ENCODE measurements at places on chromosomes 5 and 9.

DNA sequence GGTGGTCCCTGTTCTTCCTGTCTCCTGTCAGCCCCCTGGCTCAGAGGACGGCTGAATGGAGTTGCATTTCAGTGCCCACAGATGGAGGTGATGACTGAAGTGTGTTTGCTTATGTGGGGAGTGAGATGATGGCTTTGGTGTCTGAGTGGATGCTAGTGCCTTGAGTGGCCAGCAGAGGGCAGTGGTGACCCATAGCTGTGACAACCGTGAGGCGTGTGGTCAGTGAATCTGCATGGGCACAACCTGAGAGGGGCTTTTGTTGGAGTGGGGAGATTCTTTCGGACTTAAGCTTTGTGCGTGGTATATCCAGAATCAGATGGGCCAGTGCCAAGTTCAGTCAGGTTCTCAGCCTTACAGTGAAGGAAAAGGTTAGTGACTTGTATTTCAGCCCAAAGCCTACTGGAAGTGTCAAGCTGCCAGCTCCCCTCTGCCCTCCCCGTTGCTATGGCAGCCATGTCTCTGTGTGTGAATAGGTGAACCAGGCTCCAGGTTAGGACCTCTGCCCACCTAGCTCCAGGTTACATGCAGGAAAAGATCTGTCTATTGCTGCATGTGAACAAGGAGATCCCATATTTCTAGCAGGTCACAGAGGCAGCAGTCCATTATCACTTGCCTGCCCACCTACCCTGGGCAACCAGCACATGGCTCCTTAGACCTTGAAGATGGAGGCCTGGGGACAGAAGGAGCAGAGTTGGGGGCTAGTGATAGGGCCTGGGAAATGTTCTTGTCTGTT is 14.7 kb upstream of the CXXC5 start:
- DNase-seq = peak; percentile 82

GRCh38 chr9:131125038-131125287 is 423 bp upstream of the NUP214 start:
- no peak for DNase-seq

DNA sequence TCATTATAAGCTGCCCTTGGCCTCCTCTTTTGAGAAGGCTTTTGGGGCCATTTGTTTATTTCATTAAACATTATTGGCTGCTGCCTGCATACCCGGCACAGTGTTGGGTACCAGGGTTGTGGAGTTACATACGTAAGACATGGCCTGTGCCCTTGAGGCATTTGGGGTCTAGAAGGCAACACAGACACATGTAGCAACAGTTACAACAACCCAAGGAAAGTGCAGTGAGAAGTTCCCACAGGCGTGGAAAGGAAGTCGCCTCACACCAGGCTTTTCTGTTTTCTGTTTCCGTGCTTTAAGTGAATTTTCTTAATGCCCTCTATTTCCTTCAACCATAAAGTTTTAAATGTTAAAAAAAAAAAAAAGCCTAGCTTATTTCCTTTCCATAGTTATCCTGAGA is 47.4 kb downstream of the GALNT10 start:
- DNase-seq = no peak

GRCh38 chr5:119393201-119393691 is 37.4 kb downstream of the TNFAIP8 start:
- no peak for DNase-seq

- peak; percentile 60 for DNase-seq
Observed at GRCh38 chr9:77944556-77945243, 86.9 kb downstream of the GNAQ start.

- no peak for DNase-seq
Observed at GRCh38 chr5:83059341-83059740, 17.9 kb downstream of the TMEM167A start.

DNA sequence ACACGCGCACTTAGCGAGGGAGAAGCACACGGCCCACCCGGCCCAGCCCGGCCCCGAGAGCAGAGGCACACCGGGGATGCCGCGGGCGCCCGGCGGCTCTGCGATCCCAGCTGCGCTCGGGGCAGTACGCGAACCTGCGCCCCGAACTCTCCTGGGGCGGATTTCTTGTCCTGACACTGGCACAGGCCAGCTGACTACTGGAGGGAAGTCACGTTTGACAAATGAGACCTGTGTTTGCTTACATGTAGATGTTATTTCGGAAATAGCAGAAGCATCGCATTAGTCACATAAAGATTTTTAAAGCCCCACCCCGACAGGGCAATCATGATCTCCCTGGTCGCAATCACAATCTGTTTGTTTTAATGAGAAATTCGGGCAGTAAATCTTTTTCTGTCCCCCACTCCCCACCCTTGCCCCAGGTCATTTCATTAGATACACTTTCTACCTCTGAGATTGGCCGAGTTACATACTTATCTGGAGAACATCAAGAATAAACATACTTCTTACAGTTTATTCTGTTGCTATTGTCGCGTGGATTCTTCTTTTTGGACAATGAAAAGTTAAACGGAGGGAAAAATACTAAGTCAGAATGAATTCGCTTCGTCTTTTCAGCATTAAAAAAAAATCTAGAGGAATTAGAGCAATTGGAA is 518.9 kb downstream of the CTNND2 start:
- DNase-seq = peak; percentile 5

DNA sequence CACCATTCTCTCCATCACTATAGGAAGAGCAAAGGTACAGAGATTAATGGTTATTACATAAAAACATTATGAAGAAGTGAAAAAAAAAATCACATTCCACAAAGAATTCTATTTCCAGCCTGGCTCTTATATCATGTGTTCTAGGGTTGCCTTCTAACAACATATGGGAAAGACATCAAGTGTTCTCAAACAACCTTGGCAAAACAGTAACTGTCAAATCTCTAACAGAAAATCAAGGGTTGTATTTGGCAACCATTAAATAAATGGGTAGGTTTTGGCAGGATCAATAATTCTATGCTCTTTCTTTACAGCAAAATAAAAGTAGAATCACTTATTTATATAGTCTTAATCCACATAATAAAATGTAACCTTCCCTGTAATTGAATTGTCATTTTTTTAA is 728.9 kb downstream of the MAT2B start:
- DNase-seq = no peak

DNA sequence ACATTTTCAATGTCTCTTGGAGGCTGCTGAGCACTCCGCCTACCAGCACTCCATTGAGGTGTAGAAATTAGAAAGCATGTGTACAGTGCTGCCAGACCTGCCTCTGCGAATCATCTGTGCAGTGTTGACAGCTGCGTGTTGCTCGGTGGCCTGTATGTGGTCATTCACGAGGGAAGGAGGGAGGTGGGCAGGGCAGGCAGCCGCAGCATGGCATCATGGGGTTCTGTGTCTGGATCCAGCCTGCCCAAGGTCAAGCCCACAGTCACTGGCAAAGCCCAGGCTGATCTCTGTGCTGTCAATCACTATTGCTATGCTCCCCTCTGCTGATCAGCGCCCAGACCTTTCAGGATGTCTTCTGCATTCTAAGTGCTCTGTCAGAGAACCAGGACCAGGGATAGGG is 8.0 kb upstream of the PDZD2 start:
- DNase-seq = no peak

DNA sequence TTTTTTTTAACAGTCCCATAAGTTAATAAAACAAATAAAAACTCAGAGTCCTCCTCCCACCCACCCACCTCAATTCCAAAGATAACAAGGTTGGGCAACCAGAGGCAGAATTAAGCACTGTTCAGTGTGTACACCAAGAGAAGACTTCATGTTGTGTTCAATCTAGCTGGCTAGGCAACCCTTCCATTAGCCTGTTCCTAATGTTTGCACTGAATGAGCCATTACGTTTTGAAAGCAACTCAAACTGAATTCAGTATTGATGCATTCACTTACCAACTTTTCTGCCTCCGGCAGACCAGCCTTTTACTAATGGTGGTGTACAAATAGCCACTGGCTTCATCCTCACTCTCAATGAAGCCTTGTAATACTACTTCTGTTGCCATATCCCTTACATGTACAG is 47.5 kb downstream of the PBX3 start:
- no peak for DNase-seq

GRCh38 chr5:164346785-164347630 is 841.6 kb downstream of the MAT2B start:
- no peak for DNase-seq

GRCh38 chr9:5554254-5554653 is 43.9 kb downstream of the PDCD1LG2 start:
- DNase-seq = no peak

- no peak for DNase-seq
Observed at GRCh38 chr5:90563108-90563507, 4.5 kb downstream of the ADGRV1 start.

- no peak for DNase-seq
Observed at GRCh38 chr5:1660001-1660400, 136.2 kb upstream of the LPCAT1 start.

GRCh38 chr5:173288632-173289031 is 39.6 kb downstream of the STC2 start:
- no peak for DNase-seq

DNA sequence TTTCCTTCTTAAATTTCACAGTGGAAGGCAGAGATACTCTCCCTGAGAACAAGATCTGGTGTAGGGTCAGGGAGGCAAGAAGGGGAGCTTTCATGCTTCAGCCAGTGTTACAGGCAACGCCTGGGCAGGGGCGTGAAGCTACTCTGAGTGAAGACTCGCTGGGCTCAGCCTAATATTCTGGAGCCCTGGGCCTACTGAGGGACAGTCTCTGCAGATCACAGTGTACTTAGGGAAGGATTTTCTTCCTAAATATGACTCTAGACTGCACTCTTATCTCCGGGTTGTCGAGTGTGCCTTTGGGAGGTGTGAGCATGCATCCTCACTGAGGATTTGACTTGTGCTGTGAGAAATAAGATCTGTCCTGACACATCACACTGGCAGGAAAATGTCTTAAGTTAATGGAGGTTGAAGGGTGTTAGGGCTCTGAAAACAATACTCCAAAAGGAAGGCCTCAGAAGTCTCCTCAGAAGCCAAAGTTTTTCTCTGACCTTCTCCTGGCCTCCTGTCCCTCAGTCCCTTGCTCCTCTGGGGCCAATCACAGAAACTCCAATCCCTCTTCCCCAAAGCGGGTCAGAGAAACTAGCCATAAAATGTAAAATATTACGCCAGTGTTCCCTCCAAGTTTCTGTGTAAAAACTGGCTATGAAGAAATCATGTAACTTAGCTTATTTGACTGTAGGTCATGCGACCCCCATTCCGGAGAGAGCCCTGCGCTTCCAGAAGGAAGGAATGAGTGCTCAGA is 156.8 kb upstream of the TBC1D2 start:
- no peak for DNase-seq

- no peak for DNase-seq
Observed at GRCh38 chr9:107520186-107520585, 30.6 kb upstream of the KLF4 start.

- peak; percentile 42 for DNase-seq
Observed at GRCh38 chr5:120239086-120239485, 225.0 kb upstream of the PRR16 start.

DNA sequence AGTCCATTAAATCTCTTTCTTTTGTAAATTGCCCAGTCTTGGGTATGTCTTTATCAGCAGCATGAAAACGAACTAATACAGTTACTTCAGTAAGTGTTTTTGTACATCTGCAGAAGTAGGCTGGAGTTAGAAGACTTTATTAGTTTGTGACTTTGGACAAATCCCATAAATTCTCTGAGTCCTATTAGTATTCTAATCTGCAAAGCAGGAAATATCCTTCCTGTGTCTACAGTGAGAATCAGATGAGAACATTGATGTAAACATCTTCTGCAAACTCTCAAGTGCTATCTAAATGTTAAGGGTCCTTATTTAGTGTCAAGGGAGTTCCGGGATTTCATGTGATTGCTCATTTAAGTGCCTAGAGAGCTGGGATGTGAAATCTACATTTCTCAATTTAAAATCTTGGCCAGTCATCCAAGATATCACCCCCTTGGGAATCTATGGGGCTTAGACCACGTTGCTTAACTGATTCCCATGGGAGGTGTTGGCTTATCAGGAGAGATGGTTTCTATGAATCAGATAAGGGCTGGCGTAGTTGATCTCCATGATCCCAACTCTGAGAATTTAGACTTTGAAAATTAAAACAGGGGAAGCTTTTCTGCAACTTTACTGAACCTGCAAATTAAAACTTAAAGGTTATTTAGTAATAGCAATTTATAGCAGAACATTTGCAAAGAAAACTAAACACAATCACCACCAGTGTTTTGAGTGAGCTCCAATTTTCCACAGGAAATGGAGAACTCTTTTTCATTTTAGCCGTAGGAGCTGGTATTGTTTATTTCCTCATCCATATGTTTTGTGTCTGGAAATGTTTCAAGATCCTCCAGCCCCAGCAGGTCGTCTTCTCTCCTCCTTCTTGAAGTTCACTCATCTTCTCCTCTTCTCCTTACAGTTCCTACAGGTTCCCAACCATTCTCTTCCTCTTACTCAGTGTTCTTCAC is 241.6 kb upstream of the CD180 start:
- DNase-seq = no peak

DNA sequence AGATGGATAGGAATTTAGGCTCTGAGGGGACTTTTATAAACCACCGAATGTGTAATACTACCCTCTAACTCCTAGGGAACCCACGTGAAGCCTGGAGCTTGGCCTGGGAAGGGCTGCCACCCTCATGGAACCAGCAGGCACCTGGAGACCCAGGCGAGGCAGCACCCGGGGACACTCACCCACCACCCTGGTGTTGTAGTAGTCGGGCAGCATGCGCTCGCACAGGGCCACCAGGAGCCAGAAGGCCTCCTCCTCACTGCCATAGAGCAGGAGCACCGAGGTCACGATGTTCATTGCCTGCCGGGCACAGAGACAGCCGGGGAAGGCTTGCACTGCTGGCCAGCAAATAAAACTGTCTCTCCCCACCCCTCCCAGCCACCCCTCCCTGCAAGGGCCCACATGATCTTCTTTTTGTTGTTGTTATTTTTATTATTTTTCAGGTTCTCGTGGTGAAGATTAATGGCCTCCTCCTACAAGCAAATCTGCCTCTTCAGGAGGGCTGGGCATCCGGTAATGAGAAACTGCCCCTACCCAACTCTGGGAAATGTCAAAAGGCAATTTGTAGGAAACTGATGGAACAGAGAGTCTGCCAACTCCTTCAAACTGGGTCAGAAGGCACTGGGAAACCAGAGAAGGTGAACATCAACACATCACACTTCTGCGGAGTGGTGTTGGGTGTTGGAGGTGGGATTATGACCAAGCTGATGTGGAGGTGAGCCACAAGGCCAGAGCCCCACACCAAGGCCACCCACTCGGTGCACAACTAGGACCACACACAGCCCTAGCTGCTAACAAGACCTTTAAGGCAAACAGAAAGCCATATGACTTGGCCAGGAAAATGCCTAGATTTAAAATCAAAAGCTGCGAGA is 17.4 kb upstream of the MRNIP start:
- no peak for DNase-seq

DNA sequence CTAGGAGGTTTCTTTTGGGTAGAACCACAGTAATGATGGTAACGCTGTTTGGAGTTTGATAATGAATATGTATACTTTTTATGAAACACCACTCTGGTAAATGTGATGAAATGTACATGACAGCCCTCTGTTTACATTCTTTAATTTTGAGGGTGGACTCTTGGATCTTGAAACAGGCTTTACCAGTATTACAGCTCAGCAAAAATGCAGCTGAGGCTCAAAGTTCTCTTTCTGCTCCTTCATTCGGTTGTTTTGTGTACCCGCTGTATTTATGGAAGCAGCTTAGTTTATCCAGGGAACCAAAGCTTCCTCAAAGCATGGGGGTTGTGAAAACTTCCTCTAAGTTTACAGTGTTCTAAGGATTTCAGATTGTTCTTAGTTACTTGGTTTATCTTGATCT is 11.1 kb downstream of the GAPVD1 start:
- DNase-seq = peak; percentile 45

Data from suppressor macrophage (primary cell).